ENCODE measurements at places on chromosomes 7 and 10. TPM values are rescaled to one million over a fixed set of nuclear protein-coding genes. Genes with fewer than 3 reads are reported as not detected.

DNA sequence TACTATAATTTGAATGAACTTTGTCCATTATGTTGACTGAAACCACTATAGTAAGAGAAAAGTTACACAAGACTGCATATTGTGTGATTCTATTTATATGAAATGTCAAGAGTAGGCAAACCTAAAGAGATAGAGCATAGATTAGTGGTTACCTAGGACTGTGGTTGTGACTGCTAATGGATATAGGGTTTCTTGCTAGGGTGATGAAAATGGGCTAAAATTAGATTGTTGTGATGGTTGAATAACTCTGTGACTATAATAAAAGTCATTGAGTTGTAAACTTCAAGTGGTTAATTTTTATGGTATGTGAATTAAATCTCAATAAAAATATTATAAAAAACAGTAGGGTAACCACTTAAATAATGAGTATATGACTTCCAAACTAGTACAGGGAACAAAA lies 142.9 kb upstream of the AHR start:
- no peak for DNase-seq
- H3K4me3 ChIP-seq, result no peak overlapping the region
- no peaks in the 10 kb centered on the region for H3K27me3 ChIP-seq

DNA sequence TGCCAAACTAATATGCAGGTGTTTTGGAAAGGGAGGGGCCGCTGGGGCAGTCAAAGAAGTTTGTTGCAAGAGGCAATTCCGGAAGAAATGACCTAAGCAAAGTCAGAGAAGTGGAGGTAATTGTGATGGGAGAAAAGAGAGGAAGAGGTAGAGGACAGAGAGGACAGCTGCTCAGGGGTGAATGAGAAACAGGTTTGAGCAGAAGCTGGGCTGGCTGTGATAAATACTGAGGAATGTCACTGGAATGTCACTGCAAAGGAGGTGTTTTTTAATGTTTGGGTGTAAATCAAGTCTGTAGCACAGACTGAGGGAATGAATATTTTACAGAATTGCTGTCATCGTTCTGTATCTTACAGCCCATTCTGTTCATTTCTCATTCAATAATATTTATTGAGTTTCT lies 207.2 kb downstream of the DPP6 start:
- no peak overlapping the region for H3K4me3 ChIP-seq
- DNase-seq, result no peak
- no peaks in the 10 kb centered on the region for H3K27me3 ChIP-seq
- no peak overlapping the region for H3K27ac ChIP-seq

- DNase-seq, result no peak
- H3K4me3 ChIP-seq, result no peak overlapping the region
- no peaks in the 10 kb centered on the region for H3K27me3 ChIP-seq
- H3K27ac ChIP-seq, result no peak overlapping the region
Measured at GRCh38 chr10:86687750-86688149, 19.4 kb downstream of the LDB3 start.

- H3K4me3 ChIP-seq, result no peak overlapping the region
- no peaks in the 10 kb centered on the region for H3K4me1 ChIP-seq
- no peak for DNase-seq
- no peaks in the 10 kb centered on the region for H3K36me3 ChIP-seq
- H3K27me3 ChIP-seq, result no peaks in the 10 kb centered on the region
Measured at GRCh38 chr7:94099679-94100078, 95.5 kb upstream of the BET1 start.

DNA sequence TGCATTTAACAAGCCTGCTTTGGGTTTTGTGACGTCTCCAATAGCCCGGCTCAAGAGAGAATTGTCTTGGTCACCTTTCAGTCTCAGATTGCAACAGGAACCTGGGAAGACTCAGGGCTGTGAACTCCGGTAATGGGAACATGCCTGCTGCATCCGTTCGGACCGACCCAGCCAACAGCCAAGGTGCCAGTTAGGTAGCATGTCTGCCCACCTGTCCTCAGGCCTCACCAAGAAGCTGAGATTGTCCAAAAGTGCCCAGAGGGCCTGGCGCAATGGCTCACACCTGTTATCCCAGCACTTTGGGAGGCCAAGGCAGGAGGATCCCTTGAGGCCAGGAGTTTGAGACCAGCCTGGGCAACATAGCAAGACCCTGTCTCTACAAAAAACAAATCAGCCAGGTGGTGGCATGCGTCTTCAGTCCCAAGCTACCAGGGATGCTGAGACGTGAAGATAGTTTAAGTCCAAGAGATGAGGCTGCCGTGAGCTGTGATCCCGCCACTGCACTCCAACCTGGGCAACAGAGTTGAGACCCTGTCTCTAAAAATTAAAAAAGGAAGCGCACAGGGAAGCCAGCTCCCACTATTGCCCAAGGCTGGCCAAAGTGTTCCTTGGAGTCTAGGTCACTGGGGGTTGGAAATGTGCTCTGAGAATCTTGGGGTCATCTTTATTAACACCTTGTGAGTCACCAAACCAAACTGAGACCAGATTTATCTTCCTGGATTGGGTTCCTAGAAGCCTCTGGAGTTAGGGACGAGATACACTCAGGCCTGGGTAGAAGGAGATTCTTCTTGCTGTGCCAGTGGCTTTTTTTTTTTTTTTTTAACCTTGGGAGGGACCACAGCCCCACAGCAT lies 26.9 kb downstream of the BAG3 start:
- H3K27ac ChIP-seq, result no peak overlapping the region
- H3K27me3 ChIP-seq, result no peaks in the 10 kb centered on the region
- H3K36me3 ChIP-seq, result peaks cover 39% of the 10 kb centered on the region
- H3K4me3 ChIP-seq, result no peak overlapping the region

MBLAC1 gene
- 2.4 TPM for total RNA-seq

ANKRD22 gene
- total RNA-seq, result 3.6 TPM

DNA sequence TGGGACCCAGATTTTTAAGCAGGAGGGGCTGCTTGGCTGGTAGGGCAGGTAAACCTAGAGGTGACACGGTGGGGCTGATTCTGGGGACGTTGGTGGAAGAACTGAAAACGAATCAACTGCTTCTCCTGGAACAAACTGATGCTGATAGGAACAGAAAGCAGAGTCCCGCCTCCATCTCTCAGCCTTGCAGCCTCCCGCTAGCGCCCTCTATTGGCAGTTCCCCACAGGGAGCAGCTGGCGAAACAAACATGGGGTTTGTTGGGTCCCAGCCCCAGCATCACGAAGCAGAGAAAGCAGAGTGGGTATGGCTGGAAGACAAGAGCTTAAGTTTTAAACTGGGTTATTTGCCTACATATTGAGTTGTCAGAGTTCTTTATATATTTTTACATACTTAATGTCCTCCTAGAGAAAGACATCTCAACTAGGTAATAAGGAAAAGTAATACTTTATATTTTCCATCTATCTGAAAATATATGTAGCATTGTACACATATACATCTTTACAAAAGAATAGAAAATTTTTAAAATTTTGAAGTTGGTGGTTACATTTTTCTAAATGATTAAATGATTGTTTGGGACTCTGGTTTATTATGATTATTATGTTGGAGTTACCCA lies 42.3 kb upstream of the FOXI2 start:
- no peak overlapping the region for H3K4me3 ChIP-seq
- H3K4me1 ChIP-seq, result no peaks in the 10 kb centered on the region
- no peaks in the 10 kb centered on the region for H3K27me3 ChIP-seq
- DNase-seq, result no peak
- no peak overlapping the region for H3K27ac ChIP-seq
- H3K36me3 ChIP-seq, result no peaks in the 10 kb centered on the region

ACTR3C gene
- total RNA-seq, result 31.6 TPM

DNA sequence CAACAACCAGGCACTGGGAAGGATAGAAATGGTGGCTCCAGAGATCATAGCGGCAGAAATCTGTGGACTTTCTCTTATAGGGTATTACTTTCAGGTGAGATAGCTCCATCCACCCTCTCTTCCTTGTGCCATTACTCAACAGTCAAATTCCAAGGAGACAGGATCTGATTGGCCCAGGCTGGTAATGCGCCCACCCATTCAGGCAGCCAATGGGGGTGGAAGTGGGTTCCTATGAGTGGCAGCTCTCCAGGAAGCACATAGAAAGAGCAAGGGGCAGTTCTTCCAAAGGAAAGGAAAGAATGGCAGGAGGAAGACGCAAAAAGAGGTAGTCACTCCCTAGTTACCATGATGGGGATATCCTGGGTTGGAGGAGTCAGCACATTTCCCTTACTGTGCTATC lies 94.4 kb downstream of the STRA8 start:
- H3K27ac ChIP-seq, result no peak overlapping the region
- DNase-seq, result no peak
- H3K36me3 ChIP-seq, result no peaks in the 10 kb centered on the region

DNA sequence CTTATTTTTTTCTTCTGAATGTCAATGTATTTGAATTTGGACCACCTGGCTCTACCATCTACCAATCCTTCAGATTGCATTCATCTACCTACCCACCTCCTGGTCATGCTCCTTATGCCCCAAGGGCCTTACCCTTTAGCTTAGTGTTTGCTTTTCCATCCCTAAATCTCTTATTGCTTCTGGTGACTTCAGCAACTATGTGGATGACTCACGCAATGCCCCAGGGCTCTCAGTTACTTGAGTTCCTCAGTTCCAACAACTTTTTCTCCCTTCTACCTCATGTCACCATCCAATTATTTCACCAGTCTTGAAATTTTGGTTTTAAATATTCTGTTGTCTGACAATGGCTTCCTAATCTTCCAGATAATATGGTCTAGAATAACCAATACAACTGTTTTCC lies 118.9 kb downstream of the CFAP58 start:
- H3K27me3 ChIP-seq, result no peaks in the 10 kb centered on the region
- no peak overlapping the region for H3K27ac ChIP-seq
- no peak overlapping the region for H3K4me3 ChIP-seq
- H3K36me3 ChIP-seq, result no peaks in the 10 kb centered on the region

NXPH1 gene
- total RNA-seq, result not detected

FOXI2 gene
- 1.1 TPM for total RNA-seq

DNA sequence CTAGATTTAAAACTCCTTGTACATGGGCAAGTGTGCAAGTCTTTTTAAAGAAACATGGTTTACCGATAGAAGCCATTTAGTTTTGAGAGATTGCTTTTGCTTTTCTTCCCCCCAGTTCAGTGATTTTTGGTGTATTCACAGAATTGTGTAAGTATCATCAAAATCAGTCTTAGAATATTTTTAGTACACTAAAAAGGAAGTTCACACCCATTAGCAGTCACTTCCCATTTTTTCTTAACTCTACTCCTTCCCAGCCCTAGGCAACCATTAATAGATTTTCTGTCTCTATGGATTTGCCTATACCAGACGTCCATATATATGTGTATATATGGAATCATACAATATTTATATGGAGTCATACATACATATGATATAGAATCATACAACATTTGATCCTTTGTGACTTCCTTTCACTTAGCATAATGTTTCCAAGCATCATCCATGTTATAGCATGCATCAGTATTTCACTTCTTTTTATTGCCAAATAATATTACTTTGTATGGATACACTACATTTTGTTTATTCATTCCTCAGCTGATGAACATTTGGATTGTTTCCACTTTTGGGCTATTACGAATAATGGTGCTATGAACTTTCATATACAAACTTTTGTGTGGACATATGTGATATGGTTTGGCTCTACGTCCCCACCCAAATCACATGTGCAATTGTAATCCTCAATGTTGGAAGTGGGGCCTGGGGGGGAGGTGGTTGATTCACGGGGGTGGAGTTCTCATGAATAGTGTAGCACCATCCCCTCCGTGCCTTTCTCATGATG lies 16.5 kb upstream of the ARL4A start:
- H3K36me3 ChIP-seq, result no peaks in the 10 kb centered on the region
- H3K4me3 ChIP-seq, result no peak overlapping the region
- H3K27me3 ChIP-seq, result no peaks in the 10 kb centered on the region
- DNase-seq, result no peak
- no peaks in the 10 kb centered on the region for H3K4me1 ChIP-seq
